Activated T-helper 2 cell treated with anti-CD3 and anti-CD28 coated beads, Interferon-gamma antibody, Interleukin-2, Interleukin-4, amounts not matched to agents 10 μg/mL and 5 μg/mL and 100 μg/mL, durations not matched to agents 14 hours and 24 hours and 36 hours (primary cell): ENCODE measurements at places on chromosomes 5 and 9. TPM values are rescaled to one million over a fixed set of nuclear protein-coding genes. Genes with fewer than 3 reads are reported as not detected.

Gene KIF24
- total RNA-seq: 4.8 and 5.0 TPM in 2 replicates

Gene MAMDC4
- 19.0 and 21.0 TPM in 2 replicates for total RNA-seq

Gene TCF7
- total RNA-seq: 8.4 and 10.0 TPM in 2 replicates

Gene RANBP17
- not detected in 2 replicates for total RNA-seq

Gene TMEM245
- total RNA-seq: 24.0 and 25.8 TPM in 2 replicates

Gene PRR7
- total RNA-seq: 12.1 and 13.0 TPM in 2 replicates

Gene NUP214
- 67.4 and 78.1 TPM in 2 replicates for total RNA-seq

Gene SHISAL2B
- total RNA-seq: not detected in 2 replicates

Gene TAF7
- 67.1 and 70.5 TPM in 2 replicates for total RNA-seq

Gene GRM6
- total RNA-seq: not detected in 2 replicates

Gene TAF11L10
- total RNA-seq: not detected in 2 replicates

Gene ZER1
- 18.6 and 18.7 TPM in 2 replicates for total RNA-seq

Gene RAI14
- 4.0 and 4.2 TPM in 2 replicates for total RNA-seq

Gene ANKRD31
- 0.11 and 0.28 TPM in 2 replicates for total RNA-seq

Gene GPR107
- total RNA-seq: 22.3 and 23.7 TPM in 2 replicates

Gene PCDHGB4
- total RNA-seq: 0.28 and 0.34 TPM in 2 replicates

Gene SYNPO
- total RNA-seq: 0.11 TPM in 1 of 2 replicates, not detected in the other

Gene NEUROG1
- not detected in 2 replicates for total RNA-seq

Gene PCDHGA4
- 0.44 and 0.57 TPM in 2 replicates for total RNA-seq

Gene KIF20A
- 28.1 and 30.3 TPM in 2 replicates for total RNA-seq

Gene TXNDC8
- total RNA-seq: not detected in 2 replicates

Gene SLC24A2
- total RNA-seq: not detected in 2 replicates

Gene FCN1
- not detected in 2 replicates for total RNA-seq

Gene ALAD
- total RNA-seq: 27.9 and 28.3 TPM in 2 replicates

Gene LHX2
- not detected in 2 replicates for total RNA-seq

Gene ALDH1A1
- total RNA-seq: not detected in 2 replicates

Gene LEAP2
- total RNA-seq: 4.3 and 4.4 TPM in 2 replicates
